ENCODE measurements at places on chromosomes 2 and 18.

- no peak for DNase-seq
Measured at GRCh38 chr18:8224576-8224975, 384.7 kb upstream of the RAB12 start.

- DNase-seq, result no peak
Measured at GRCh38 chr2:96823198-96823597, 7.1 kb downstream of the CNNM3 start.

DNA sequence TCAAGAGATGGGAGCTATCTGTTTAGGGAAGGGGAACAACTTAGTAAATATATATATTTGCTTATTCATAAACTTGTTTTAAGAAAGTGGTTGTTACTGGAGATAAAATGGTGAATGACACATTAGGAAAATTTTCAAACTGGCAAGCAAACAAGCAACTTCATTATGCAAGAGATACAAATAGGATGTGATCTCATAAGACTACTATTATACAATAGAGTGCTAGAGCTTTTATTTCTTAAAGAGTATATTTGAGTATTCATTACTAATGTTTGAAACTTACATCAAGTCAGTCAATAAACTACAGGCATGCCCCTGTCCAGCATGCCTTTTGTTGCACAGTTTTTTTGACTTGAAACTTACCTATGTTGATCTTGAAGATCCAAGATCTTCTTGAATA, 355.2 kb upstream of the KCNJ3 start:
- DNase-seq, result no peak

GRCh38 chr2:179449010-179449409, 184.4 kb upstream of the SESTD1 start:
- no peak for DNase-seq

- DNase-seq, result no peak
Measured at GRCh38 chr2:68878753-68879152, 7.6 kb upstream of the BMP10 start.

DNA sequence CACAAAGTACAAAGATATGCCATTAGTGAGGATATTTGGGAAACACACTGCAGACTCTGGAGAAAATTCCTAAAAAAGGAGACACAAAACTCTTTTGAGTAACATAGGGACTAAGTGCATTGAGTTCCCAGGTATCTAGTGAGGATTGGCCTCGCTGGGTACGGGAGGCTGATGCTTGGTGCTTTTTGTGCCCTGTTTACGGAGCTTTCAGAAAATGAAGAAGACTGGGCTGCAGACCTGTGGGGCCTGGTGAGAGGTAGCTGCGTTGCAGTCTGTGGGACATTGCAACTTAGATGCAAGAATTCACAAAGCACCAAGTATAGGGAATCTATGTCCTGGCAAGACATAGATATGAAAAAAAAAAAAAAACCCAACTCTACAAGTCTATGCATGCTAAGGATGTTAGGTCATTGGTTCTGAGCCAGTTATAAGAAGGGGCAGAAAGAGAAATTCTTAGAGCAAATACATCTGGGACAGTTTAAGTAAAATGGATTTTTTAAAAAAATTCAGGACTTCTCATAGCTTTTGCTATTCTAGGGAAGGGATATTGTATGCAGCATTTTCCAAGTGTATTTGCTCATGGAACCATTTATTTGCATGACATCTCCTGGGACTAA, 156.0 kb downstream of the SLC4A3 start:
- DNase-seq, result no peak

- no peak for DNase-seq
Measured at GRCh38 chr2:171957061-171957460, 34.8 kb downstream of the HAT1 start.

DNA sequence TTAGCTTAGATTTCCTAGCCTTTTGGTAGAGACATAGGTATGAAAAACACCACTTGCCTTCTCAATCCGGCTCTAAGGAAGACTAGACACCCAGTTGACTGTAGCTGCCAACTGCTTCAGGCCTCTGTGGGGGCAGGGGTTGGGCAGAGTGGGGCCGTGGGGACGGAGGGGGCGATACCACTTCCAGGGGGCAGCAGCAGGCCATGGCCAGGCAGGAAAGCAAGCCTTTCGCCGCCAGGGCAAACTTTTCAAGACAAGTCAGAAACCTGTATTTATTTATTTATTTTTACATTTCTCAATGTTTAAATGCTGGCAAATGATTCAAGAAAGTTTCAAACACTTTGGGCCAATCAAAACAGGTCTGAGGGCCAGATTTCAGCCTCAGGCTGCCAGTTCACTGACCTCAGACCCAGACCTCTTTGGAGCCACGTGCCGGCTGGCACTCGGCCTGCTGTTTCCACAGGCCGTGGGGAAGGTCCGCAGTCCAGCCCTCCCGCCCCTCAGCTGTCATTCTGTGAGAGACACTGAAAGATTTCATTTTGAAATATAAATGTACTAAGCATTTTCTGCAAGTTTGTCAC, 63.8 kb downstream of the MEX3C start:
- DNase-seq, result no peak

Data from stimulated activated CD4-positive, alpha-beta T cell treated with anti-CD3 and anti-CD28 coated beads, Interleukin-4, amount 100 ng/mL, for 1 hour (primary cell).